ENCODE measurements at places on chromosomes 13 and 19.
A peak's percentile ranks its signal among the peaks of the same experiment; 100 is the strongest.

- peak; percentile 85 for DNase-seq
- no peaks in the 10 kb centered on the region for H3K36me3 ChIP-seq
- peak overlapping the region; percentile 66 for H3K27ac ChIP-seq
- H3K27me3 ChIP-seq = no peaks in the 10 kb centered on the region
- no peaks in the 10 kb centered on the region for H3K4me1 ChIP-seq
These were observed 19.9 kb downstream of the KDM4B start for GRCh38 chr19:4988770-4989251.

DNA sequence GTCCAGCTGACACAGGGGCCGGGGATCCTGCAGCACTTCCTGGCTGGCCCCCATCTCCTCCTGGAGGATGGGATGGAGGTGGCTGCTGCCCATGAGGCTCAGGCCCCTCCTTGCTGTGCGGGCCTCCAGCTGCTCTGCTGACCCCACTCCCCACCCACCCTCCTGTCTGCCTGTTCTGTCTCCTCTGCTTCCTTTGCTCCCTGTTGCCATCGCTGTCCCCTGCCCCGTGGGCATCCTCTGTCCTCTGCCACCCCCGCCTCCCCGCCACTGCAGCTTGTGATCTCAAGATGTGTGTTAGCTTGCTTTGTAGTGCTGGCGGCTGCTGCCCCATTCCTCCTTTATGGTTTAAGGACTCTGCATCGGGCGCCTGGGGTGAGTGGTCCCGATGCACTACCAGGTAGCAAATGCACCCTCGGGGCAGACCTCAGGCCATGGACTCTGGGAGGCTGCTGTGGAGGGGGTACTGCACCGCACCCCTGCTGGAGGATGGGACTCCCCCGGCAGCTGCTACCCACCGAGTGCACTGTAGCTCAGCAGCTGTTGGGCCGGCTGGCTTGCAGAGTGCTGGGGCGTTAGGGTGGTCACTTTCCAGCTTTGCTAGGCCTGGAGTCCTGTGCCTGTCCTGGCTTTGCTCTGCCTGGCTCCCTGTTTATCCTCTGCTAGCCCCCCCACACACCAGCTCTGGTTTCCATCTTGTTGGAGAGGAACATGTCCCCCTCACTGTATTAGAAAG lies 15.8 kb upstream of the C19orf33 start:
- no peaks in the 10 kb centered on the region for H3K4me1 ChIP-seq
- no peak overlapping the region for H3K27ac ChIP-seq
- no peak overlapping the region for H3K4me3 ChIP-seq
- no peak for DNase-seq
- H3K36me3 ChIP-seq = no peaks in the 10 kb centered on the region
- no peaks in the 10 kb centered on the region for H3K27me3 ChIP-seq

DNA sequence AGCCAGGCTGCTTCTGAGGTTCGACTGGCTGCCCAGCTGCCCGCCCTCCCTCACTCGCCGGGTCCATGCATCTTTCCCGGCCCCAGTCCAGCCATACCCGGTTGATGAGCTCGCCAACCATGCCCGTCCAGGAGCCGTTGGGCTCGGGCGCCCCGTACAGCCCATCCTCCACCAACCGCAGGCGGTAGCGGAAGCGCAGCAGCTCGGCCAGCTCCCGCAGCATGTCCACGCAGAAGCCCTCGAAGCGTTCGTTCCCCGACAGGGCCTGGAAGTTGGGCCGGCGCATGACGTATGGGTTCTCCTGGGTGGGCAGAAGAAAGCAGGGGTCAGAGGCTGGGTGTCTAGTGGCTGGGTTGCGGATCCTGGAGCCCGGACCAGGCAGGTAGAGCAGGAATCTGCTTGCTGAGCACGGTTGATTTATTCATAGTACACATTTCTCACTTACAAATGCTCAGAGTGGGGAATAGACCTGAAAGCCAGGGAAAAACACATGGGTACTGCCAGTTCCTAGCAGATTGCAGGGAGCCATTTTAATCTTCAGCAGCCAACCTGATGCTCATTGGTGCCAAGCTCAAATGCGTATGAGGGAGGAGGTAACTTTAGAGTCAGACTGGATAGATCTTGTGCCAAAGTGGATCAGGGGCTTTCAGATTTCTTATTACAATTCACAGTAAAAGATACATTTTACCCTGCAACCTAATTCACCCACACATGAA lies 27.4 kb downstream of the GRIK5 start:
- H3K36me3 ChIP-seq = no peaks in the 10 kb centered on the region
- no peak overlapping the region for H3K4me3 ChIP-seq
- H3K27me3 ChIP-seq = no peaks in the 10 kb centered on the region
- DNase-seq = no peak

GRCh38 chr13:100644371-100644770 lies 30.2 kb downstream of the TMTC4 start:
- DNase-seq = no peak
- no peaks in the 10 kb centered on the region for H3K36me3 ChIP-seq
- no peaks in the 10 kb centered on the region for H3K4me1 ChIP-seq

GRCh38 chr19:16001481-16002312 lies 52.9 kb downstream of the OR10H4 start:
- H3K4me1 ChIP-seq = no peaks in the 10 kb centered on the region
- no peaks in the 10 kb centered on the region for H3K27me3 ChIP-seq
- no peaks in the 10 kb centered on the region for H3K36me3 ChIP-seq

GRCh38 chr13:76803831-76804230 lies 82.4 kb downstream of the KCTD12 start:
- no peak overlapping the region for H3K4me3 ChIP-seq
- H3K27me3 ChIP-seq = no peaks in the 10 kb centered on the region
- H3K36me3 ChIP-seq = no peaks in the 10 kb centered on the region

GRCh38 chr19:30133803-30134202 lies 191.8 kb downstream of the URI1 start:
- H3K36me3 ChIP-seq = no peaks in the 10 kb centered on the region
- H3K27me3 ChIP-seq = no peaks in the 10 kb centered on the region
- DNase-seq = no peak
- H3K4me3 ChIP-seq = no peak overlapping the region
- H3K27ac ChIP-seq = no peak overlapping the region
- no peaks in the 10 kb centered on the region for H3K4me1 ChIP-seq

GRCh38 chr13:91406619-91407018 lies 8.2 kb downstream of the GPC5 start:
- no peak for DNase-seq
- H3K27ac ChIP-seq = no peak overlapping the region
- H3K4me1 ChIP-seq = no peaks in the 10 kb centered on the region
- H3K36me3 ChIP-seq = no peaks in the 10 kb centered on the region
- no peak overlapping the region for H3K4me3 ChIP-seq

DNA sequence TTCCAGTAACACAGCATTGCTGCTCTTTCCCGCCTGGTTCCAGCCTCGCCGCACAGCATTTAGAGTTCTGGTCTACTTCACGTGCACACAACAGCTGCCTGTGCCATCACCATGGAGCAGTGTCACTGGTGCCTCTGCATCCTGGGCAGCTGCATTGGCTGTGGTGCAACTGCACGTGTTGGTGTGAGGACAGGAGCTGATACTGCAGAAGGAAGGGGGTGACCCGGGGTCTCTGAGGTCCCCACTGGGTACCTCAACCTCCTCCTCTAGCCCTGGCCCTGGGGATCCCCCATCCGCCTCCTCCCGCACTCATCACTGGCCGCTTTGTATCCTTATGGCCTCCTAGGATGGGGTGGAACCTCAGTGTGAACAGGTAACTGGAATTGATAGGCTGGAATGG lies 112.5 kb downstream of the SOX1 start:
- DNase-seq = no peak
- no peaks in the 10 kb centered on the region for H3K27me3 ChIP-seq
- H3K36me3 ChIP-seq = no peaks in the 10 kb centered on the region
- H3K27ac ChIP-seq = no peak overlapping the region
- H3K4me1 ChIP-seq = no peaks in the 10 kb centered on the region
- H3K4me3 ChIP-seq = no peak overlapping the region

DNA sequence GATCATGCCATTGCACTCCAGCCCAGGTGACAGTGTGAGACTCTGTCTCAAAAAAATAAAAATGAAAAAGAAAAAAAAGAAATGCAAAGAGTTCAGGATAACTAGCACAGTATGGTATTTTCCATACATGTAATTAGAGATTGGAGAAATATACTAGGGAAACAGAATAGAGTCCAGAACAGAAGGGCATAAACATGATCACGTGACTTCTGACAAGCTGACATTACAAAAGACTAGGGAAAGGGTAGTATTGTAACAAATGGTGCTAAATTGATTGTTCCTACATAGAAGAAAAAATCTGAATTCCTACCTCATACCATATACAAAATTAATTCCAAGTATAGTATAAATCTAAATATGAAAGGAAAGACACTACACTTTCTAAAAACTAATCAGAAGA lies 1.3 kb upstream of the NLRP5 start:
- no peak overlapping the region for H3K4me3 ChIP-seq
- H3K4me1 ChIP-seq = no peaks in the 10 kb centered on the region
- no peak for DNase-seq
- no peaks in the 10 kb centered on the region for H3K36me3 ChIP-seq
